ENCODE measurements at places on chromosomes 12 and 14.

- no peak for DNase-seq
Measured at GRCh38 chr14:39219075-39219499, 14.6 kb upstream of the MIA2 start.

DNA sequence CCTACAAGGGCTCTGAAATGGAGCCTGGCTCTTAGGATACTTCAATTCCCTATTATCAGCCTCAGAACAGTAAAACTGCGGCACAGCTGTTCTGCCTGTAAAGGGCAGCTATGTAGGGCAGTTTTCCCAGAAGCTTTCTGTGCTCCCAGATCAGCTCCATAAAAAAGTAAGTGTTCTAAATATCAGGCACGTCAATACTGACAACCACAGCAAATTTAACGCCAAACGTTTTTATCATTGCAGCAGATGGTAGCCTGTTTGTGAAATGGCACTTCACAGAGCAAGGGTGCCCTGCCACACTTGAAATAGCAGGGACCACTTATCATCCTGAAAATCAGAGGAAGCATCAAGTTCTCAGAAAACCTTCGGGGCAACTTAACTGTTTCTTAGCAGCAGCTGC lies 54.8 kb upstream of the PTHLH start:
- DNase-seq, result no peak

DNA sequence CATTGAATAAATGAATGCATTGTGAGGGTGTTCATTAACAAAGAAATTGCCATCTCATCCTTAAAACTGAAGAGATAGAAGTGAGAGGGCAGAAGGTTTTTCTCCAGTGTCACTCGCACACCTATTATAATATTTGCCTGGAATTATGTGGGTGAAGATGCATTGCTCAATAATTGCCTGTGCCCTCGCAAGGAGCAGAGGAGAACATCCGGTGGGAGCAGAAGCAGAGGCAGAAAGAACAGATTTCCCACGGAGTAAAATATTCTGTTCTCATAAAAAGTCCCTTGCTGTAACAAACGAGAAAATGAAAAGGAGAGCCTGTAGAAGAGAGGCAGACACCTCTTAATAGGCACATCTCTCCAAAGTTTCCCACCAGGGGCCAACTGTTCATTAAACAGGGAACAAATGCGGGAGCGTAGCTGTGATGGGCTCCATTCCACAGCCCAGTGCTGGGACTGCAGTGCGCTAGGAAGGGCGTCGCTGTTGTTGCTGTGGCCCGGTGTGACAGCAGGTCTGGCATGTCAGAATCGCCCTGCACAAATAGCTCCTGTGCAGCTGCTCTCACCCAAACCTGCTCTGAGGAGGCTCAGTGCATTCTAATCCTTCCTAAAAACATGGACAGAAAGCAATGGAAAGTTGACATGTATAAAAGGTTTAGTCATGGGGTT lies 359.8 kb downstream of the APAF1 start:
- DNase-seq, result no peak

DNA sequence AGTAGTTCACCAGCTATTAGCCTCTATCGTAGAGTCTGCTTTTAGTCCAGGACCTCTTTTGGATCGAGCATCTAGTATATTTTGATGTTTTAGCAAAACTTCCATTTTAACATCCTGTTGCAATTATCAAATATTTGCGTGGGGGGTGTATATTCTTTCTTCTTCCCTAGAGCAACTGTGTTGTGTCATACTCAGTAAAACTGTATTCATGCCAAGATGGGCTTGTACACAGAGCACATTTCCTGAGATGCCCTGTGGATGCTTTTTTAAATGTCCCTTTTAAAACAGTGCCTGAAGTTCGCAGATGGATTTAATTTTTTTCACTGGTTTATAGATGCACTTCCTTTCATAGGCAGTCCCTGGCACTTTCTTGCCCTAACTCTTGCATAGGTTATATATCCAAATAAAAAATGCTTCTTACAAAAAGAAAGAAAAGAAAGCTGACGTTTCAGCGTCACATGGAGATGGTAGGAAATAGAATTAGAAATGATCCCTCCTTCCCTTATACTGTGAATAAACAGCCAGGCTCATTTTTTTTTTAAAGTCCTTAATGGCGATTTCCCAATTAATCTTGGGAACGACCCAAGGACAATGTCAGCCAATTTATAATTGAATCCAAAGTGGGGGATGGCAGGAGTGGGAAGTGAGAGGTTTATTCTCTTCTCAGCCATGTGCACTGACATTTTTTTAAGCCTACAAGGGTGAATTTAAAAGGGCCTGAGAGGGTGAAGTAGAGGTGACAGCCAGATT lies 247.0 kb downstream of the SLC41A2 start:
- DNase-seq, result no peak

GRCh38 chr14:66295386-66295785 lies 190.8 kb upstream of the CCDC196 start:
- DNase-seq, result no peak

DNA sequence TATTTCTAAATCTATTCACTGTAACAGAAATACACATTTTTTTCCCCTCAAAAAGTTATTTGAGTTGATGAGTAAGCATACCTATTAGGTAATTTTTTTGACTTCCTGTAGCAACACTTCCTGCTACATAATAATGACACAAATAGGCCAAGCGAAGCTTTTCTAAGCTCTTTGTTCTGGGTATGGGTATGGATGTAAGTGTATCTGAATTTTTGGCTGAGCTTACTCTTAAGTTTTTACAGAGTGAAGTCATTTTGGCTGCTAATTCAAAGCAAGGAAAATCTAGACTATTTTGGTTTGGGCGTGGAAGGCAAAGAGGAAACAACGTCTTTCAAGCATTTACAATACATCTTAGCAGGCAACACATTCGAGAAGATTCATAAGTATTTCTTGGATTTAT lies 1206.0 kb upstream of the FLRT2 start:
- no peak for DNase-seq

- no peak for DNase-seq
Measured at GRCh38 chr12:97306147-97306546, 156.5 kb upstream of the RMST start.

DNA sequence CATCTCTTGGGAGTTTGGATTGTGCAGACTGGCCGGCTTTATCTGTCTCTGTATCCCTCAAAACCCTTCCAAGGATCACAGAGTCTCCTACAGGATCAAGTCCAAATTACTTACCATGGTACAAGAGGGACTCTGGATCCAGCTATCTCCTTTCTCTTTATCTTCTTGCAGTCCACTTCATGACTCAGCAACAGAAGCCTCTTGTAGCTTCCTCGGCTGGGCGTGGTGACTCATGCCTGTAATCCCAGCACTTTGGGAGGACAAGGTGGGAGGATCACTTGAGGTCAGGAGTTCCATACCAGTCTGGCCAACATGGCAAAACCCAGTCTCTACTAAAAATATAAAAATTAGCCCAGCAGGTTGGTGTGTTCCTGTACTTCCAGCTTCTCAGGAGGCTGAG lies 189.7 kb downstream of the BCAT1 start:
- DNase-seq, result no peak

DNA sequence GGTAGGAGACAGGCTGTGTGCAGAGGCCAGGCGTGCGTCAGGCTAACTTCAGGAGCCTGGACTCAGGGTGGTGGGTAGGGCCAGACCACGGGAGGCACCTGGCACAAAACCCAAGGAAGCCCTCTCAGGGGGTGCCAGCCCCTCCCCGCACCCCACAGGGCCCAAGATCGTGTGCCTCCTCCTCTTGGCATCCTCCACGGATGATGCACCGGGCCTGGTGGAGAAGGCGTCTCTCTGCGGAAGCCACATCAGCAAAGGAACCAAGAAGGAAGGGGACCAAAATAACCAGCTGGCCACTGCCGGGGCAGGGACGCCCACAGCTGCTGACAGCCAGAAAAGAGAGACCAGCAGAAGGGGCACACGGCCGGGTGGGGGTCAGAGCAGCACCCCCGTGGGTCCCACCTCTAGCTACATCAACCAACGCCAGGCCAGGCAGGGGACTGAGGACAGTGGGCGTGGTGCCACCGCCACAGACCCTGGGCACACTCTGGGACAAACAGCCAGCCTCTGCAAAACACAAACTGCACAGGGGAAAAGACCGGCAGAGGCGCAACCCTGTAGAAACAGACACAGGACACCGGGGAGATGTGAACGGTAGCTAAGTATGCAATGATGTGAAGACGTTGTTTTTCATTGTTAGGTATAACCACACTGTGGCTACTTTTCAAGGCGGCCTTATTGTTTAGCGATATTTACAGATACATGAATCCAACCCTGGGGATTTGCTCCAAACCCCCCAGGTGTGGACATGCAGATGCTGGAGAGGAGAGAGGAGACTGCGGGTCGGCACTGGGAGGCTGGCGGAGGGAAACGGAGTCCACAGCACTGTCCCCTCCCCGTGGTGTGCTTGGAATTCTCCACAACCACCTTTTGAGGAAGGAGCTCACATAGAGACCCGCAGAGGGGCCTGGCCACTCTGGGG lies 26.1 kb upstream of the C14orf180 start:
- no peak for DNase-seq

- no peak for DNase-seq
Measured at GRCh38 chr14:100236881-100237280, 2.1 kb upstream of the YY1 start.

- DNase-seq, result no peak
Measured at GRCh38 chr14:53278602-53279506, 125.7 kb upstream of the DDHD1 start.

GRCh38 chr12:74619084-74619483 lies 81.4 kb downstream of the ATXN7L3B start:
- no peak for DNase-seq

DNA sequence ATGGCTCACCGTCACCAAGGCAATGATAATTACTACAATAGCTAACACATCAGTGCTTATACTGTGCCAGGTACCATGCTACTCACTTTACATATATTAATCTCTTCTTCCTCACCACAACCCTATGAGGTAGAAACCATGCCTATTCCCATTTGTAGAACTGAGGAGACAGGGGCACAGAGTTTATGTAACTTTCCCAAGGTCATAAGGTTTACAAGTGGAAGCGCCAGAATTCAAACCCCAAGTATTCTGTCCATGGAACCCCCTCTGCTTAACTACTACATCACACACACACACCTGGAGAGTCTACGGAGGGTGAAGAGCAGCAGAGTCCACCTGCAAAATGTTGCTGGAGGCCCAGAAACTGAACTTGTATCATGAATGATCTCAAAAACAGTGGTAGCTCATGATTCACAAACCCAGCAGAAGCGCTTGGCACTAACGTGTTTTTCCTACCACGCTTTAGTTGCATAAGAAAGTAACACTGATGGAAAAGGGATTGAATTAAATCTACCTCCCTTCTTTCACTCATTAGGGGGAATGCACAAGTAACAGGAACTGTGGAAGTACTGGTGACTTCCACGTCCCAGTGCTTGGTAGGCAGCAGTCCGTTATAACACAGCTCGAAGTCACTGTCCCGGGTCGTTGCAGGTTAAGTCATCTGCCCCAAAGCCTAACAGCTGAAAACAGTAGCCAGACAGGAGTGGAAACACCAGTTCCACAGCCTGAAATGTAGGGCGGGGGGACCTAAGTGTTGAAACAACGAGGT lies 2.0 kb downstream of the ITPR2 start:
- DNase-seq, result no peak

- DNase-seq, result no peak
Measured at GRCh38 chr14:89458713-89459420, 41.8 kb upstream of the FOXN3 start.

GRCh38 chr12:102776041-102776440 lies 141.0 kb downstream of the PAH start:
- no peak for DNase-seq
